ENCODE measurements at places on chromosomes 13 and 19.
A peak's percentile ranks its signal among the peaks of the same experiment; 100 is the strongest.

DNA sequence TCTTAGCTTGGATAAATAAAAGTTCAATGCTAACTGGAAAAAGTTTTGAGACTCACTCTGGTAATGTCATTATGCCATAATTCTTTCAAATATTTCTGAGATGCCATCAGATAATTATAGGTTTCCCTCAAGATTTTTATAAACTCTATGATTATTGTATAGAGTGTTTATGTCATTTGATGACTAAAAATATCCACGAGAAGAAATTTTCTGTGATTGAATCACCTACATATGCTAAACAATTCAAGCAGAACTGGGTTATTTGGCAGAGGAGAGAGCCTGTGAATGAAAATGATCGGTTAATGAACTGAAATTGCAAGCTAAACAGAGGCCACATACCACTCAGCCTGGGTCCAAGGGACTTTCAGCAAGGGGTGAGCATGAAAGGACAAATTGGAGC is 92.6 kb upstream of the TSC22D1 start:
- no peak for DNase-seq

DNA sequence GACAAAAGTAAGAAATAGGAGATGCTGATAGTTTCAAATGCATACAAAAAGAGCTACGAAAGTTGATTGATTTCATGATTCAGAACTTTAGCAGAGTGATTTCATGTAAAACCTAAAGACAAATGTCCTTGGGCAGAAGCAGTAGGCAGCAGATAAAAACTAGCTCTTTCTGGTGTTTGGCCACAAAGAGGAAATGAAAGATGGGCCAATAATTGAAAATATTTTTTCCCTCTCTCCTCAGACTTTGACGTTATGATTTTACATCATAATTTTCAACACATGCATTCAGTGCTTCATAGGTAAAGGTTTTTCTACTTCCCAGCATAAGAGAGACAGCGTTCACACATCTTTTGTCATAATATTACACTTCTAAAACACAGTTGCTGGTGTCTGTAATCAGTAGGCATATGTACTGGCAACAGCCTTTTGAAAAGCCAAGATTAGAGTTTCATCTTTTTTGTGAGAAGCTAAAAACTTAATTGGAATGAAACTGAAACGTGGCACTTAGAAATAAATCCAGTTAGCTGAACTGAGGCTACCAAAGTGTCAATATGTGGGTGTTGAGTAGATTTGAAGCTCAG is 9.3 kb downstream of the SCEL start:
- no peak for DNase-seq

DNA sequence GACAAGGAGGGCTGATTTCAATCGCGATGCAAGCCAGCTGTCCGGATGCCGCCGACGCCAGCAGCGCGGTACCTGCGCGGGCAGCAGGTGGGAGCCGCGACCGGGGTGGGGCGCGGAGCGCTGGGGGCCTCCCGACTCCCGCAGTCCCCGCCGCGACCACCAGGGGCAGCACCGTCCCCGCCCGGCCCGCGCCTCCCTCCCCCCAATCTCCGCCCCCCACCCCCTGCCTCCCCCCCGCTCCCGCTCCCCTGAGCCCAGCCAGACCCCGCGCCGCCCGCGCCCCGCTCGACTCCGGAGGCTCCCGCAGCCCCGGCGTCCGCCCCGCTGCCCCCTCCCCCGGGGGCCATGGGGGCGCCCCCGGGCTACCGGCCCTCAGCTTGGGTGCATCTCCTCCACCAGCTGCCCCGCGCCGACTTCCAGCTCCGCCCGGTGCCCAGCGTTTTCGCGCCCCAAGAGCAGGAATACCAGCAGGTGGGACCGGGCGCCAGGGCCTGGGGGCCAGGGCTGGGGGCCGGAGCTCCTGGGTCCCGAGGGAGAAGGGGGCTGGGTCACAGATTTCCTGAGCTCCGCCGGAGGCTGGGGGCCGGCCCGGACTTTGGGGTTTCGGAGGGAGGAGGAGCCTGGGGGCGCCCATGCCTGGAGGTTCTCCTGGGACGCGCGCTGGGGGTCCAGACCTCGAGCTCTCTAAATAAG is at the start of gene TTYH1:
Gene TTYH1, plus strand, starts transcription at position 257 of the 693 bp plus-strand sequence. Its CDS starts 89 bp downstream, at position 346.
- no peak for DNase-seq

GRCh38 chr19:4016486-4016885 is 8.9 kb downstream of the PIAS4 start:
- DNase-seq = no peak

DNA sequence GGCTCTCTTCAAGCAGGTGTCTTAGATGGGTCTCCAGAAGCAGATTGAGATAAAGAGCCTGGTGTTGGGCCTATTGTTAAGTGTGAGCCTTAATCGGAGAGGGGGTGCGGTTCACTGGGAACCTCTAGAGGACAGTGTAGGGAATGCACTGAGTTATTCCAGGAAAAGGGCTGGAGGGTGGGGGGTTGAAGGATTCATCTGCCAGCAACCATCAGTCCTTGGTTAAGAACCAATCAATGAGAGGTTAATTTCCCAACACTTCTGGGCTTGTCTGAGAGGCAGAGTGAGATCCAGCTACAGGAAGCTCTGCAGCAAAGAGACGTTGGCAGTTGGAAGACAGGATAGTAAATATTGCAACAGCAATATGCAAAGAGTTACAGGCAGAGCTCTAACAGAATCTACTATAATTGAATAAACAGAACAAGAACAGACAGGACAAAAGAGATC is 28.7 kb downstream of the CYP4F2 start:
- DNase-seq = peak; percentile 15

DNA sequence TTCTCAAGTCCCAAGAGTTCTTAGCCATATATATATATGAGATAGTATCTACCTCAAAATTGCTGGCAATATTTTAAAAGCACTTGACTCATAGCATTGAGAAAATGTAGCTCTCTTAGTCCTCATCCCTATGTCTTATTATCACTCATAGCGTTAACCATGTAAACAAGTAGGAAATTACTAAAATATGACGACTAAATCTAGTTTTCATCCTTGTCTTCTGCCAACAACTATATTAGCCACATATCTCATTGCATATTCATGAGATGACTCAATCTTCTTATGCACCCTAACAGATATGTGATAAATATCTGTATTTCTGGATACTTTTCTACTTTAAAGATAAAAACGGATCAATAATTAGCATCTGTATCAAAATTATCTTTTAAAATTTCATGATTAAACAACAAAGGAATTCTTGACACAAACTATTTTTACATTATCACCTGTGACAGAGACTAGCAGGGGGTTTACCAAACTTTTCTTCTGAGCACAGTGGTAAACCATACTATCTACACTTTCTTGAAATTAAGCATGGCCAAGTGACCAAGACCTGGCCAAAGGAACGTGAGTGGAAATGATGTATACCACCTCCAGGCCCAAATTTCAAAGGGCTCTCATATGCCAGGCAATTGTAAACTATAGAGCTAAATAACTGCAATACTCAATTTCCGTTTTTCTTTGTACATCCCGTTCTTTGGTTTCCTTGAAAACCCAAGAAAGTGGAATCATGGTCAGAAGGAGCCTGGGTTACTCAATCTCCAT is 45.7 kb downstream of the ZC3H13 start:
- no peak for DNase-seq

GRCh38 chr19:5128251-5128935 is 159.5 kb downstream of the KDM4B start:
- DNase-seq = no peak

GRCh38 chr13:108083056-108083455 is 132.3 kb downstream of the LIG4 start:
- no peak for DNase-seq

DNA sequence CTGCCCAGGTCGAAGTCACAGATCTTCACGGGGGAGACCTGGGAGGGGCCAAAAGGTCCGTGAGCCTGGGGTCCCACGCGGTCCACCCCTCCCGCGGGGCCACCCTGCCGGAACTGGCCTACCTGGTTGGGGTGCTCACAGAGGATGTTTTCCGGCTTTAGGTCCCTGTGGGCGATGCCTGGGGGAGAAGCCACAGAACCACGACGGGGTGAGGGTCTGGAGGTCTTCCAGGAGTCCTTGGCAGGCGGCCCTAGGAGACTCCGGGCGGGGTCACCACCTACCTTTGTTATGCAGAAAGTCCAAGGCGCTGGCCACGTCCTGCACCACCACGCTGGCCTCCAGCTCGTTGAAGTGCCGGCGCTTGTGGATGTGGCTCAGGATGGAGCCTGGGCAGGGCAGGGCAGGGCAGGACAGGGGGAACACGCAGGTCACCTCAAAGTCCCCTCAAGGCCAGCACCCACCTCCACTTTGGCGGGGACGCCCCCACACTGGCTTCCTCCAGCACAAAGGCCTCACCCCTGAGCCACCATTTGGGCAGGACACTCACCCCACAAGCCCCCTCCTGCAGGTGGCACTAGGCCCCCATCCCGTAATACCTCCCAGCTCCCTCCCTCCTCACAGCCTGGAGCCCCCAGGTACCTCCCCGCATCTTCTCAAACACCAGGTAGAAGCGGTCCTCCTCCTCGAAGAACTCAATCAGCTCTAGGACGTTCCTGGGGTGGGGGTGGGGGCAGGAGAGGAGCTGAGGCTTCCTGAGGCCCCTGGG is 8.4 kb downstream of the MKNK2 start:
- DNase-seq = no peak

- no peak for DNase-seq
Observed at GRCh38 chr13:111506125-111506524, 185.7 kb downstream of the TEX29 start.

DNA sequence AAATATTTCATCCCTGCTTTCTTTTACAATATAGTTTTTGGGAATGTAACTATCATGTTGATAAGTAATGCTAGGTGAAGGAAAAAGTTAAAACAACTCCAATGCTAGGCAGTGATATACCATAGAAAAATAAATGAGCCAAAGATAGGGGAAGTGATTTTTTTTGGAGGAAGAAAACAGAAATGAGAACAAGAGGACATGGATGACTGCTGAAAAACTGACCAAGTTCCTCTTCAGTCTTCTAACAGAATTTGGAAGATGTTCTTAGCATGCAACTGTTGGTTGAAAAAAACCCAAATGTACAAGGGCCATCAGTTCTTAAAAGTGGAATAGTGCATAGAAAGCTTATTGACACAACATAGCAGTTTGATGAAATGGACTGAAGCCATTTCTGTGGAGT is 262.5 kb upstream of the STARD13 start:
- DNase-seq = no peak

- DNase-seq = no peak
Observed at GRCh38 chr13:83229574-83230305, 652.5 kb downstream of the SLITRK1 start.

GRCh38 chr13:34139660-34140227 is 321.8 kb downstream of the RFC3 start:
- no peak for DNase-seq

DNA sequence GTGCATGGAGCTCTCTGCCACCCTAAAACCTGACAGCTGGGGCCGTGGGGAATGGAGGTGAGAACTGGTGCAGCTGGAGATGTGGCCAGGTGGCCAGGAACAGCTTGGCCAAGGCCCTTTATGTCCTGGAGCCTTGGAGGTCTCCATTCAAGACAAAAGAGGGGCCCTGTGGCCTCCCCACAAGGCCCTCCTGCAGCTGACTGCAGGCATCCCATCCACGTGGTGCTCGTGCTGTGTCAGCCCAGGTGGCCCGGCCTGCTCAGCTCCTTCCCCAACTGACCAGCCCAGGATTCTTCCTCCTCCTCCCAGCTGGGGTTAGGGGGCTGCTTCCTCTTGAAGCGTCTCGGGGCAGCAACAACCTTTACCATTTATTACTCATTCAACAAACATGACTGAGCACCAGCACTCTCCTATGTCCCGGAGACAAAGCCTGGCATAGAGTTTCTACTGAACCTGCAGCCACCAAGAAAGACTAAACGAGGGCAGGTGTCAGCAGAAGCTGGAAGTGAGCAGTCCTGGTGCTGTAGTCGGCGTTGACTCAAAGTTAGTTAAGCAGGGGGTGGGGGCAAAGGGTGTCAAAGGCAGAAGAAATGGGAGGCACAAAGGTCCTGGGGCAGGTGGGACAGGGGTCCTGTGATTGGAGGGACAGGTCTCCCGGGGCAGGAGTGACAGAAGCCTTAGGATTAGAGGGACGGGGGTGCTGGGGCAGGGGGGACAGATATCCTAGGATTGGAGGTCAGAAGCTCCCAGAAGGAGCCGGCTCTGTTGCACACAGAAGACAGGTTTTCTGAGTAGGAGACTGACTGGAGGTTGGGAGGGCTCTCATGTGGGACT is 23.3 kb upstream of the C13orf46 start:
- no peak for DNase-seq

DNA sequence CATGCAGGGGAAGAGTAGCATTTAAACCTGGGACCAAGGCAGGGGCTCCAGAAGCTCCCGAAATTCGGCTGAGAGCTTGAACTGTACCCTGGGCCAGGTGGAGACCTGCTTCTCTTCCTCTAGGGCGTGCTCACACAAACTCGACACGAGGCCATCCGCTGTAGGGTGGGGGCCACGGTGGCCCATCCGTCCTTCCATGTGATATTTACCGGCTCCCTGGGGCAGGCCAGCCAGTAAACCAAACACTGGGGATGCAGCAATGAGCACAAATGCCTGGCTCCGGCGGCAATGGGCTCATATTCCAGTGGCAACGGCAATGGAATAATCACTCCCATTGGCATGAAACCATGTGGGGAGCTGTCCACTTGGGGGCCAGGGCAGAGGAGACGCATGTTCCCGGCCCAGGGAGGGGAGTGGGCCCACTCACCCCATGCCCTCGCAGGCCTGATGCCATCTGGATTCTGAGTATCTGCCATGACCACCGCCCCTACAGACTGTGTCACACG is 10.8 kb downstream of the SH3GL1 start:
- DNase-seq = no peak

DNA sequence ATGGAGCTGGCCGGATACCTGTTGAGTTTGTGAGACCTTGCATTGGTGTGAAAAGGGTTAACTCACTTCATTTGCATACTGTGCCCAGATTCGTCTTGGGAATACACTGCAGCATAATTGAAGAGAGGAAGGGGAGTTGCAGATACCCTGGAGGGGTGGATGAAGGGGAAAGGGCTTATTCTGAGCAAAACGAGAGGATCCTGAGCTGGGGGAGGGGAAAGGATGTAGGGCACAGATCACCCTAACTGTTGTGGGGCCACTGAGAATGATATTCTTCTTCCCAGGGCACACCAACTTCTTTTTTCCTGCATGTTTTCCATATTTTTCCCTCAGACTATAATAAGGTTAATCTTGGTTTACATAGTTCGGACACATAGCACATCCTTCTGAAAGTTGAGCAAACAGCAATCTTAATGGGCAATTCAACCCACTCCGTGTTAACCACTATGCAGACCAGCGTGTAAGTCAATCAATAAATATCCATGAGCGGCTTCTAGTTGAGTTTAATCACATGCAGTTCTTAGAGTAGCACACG is 11.7 kb upstream of the PTPRS start:
- no peak for DNase-seq

- DNase-seq = no peak
Observed at GRCh38 chr19:343941-344624, 513 bp downstream of the MIER2 start.

DNA sequence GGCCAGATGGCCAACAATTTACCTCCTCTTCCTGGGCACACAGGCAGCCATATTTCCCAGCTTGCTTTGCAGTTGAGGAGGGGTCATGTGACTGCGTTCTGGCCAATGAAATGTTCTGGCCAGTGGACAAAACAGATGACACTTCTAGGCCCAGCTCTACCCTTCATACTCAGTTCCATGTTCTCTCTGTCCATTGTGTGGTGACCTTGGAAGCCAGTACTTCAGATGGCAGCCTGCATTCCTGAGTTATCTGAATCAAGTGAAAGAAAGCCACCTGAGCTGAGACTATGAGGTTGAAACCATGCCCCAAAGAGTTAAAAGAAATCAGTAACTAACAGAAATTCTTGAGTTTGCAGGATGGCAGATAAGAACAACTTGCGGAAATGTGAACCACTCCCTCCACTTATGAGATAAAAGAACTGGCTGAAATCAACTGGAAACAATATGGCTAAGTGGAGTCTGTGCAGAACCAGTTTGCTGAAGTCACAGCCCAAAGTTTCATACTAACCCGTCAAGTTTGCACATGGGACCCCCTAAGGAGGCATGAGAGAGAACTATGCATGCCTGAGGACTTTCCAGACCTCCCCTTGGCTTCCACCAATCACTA is 8.1 kb downstream of the FAM187B start:
- no peak for DNase-seq
